ENCODE measurements at places on chromosomes 5 and 9. TPM values are rescaled to one million over a fixed set of nuclear protein-coding genes. Genes with fewer than 3 reads are reported as not detected.

The PDE6A gene
- total RNA-seq: 0.05 TPM

The ANKRD33B gene
- 6.9 TPM for total RNA-seq

The PCDHA13 gene
- not detected for total RNA-seq

The RNF130 gene
- total RNA-seq: 45.2 TPM

The MZB1 gene
- total RNA-seq: not detected

The NREP gene
- 8.5 TPM for total RNA-seq

The NOXA1 gene
- not detected for total RNA-seq

The CNTNAP3 gene
- total RNA-seq: 3.3 TPM

The PCDHB12 gene
- 0.13 TPM for total RNA-seq

The CNOT8 gene
- 48.3 TPM for total RNA-seq

The PTPDC1 gene
- total RNA-seq: 5.1 TPM

The SLIT3 gene
- total RNA-seq: under 0.01 TPM

The ANKRD31 gene
- not detected for total RNA-seq

The PDZD2 gene
- 4.5 TPM for total RNA-seq

The PARP8 gene
- total RNA-seq: 0.64 TPM

The RANBP3L gene
- total RNA-seq: not detected

The ZNF367 gene
- 9.4 TPM for total RNA-seq

The FOXD4L6 gene
- not detected for total RNA-seq

The APBB3 gene
- 4.9 TPM for total RNA-seq

The ENTREP1 gene
- 3.3 TPM for total RNA-seq

The CARTPT gene
- not detected for total RNA-seq

The NEURL1B gene
- 5.3 TPM for total RNA-seq

The SH3TC2 gene
- total RNA-seq: 4.6 TPM

The ECSCR gene
- 547 TPM for total RNA-seq

The NDST1 gene
- 129 TPM for total RNA-seq

The PIP5K1B gene
- not detected for total RNA-seq

The HACD4 gene
- total RNA-seq: 6.1 TPM

The NR3C1 gene
- 16.4 TPM for total RNA-seq

The CNTFR gene
- not detected for total RNA-seq

The OCLN gene
- 0.53 TPM for total RNA-seq

The AIF1L gene
- total RNA-seq: 19.2 TPM

The SLC6A19 gene
- not detected for total RNA-seq

The NEUROG1 gene
- not detected for total RNA-seq

The SVEP1 gene
- total RNA-seq: not detected

The TNIP1 gene
- 119 TPM for total RNA-seq

The PCDHGA9 gene
- total RNA-seq: 1.2 TPM

The PCDHGA1 gene
- total RNA-seq: 0.20 TPM

The HMHB1 gene
- total RNA-seq: not detected

The DRD1 gene
- not detected for total RNA-seq

The SPATA31E1 gene
- total RNA-seq: not detected

The FBP2 gene
- total RNA-seq: not detected

The KIF20A gene
- 78.7 TPM for total RNA-seq

The HDAC3 gene
- total RNA-seq: 38.3 TPM

The YTHDC2 gene
- 15.5 TPM for total RNA-seq

The EFNA5 gene
- 2.9 TPM for total RNA-seq

The SLCO6A1 gene
- not detected for total RNA-seq

The SNX24 gene
- total RNA-seq: 6.3 TPM

The NME5 gene
- total RNA-seq: 0.39 TPM

All from mammary microvascular endothelial cell (primary cell).